ENCODE measurements at places on chromosomes 7 and 10. TPM values are rescaled to one million over a fixed set of nuclear protein-coding genes. Genes with fewer than 3 reads are reported as not detected.

The IMMP2L gene
- total RNA-seq, result 12.0 TPM

- DNase-seq, result no peak
- H3K27ac ChIP-seq, result no peak overlapping the region
- H3K4me3 ChIP-seq, result no peak overlapping the region
- no peaks in the 10 kb centered on the region for H3K36me3 ChIP-seq
- H3K4me1 ChIP-seq, result no peaks in the 10 kb centered on the region
- no peaks in the 10 kb centered on the region for H3K27me3 ChIP-seq
These were observed 52.0 kb downstream of the ABCC2 start for GRCh38 chr10:99834410-99834809.

DNA sequence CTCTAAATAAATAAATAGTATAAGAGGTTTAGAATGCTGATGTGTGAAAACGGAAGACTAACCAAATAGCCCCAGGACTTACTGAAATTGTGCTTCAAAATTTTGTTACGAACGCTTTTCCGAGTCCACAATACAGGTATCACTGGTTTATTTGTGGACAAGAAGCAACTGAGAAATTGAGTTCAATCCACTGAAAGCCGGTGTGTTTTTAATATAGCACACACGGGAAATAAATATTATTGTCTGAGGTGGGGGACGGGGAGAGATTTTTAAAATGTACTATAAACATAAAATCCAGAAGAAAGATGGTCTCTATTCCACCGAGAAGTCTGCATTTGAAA, 598 bp downstream of the SLC16A12 start:
- H3K4me3 ChIP-seq, result peak overlapping the region; percentile 58
- H3K27ac ChIP-seq, result peak overlapping the region; percentile 48
- peaks cover 20% of the 10 kb centered on the region for H3K4me1 ChIP-seq
- H3K36me3 ChIP-seq, result no peaks in the 10 kb centered on the region
- H3K27me3 ChIP-seq, result peaks cover 41% of the 10 kb centered on the region

The ENTPD1 gene
- total RNA-seq, result 30.3 TPM

GRCh38 chr7:26526265-26526587, 234.6 kb downstream of the SNX10 start:
- no peaks in the 10 kb centered on the region for H3K36me3 ChIP-seq
- DNase-seq, result no peak
- H3K27me3 ChIP-seq, result no peaks in the 10 kb centered on the region
- H3K27ac ChIP-seq, result no peak overlapping the region
- no peak overlapping the region for H3K4me3 ChIP-seq

DNA sequence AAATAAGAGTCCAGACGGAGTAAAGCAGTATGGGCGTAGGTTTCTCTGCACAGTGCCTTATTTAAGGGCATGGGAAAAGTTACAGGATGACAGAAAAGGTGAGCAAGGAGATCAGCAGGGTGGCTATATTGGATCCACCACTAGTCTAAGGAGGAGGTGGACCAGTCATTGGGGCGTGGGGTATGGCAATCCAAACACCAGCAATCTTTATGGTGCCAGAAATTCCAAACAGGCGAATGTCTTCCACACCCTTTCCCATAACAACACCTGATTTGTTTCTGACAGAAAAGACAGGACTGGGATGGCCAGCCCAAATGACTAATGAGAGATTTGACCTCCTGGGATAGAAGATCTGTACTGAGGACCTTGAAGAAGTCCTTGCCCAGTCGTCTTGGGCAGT, 181.8 kb upstream of the MBL2 start:
- H3K27ac ChIP-seq, result no peak overlapping the region
- H3K4me3 ChIP-seq, result no peak overlapping the region
- no peaks in the 10 kb centered on the region for H3K36me3 ChIP-seq
- no peaks in the 10 kb centered on the region for H3K4me1 ChIP-seq

GRCh38 chr7:29102558-29103151, 43.7 kb downstream of the CPVL start:
- no peaks in the 10 kb centered on the region for H3K27me3 ChIP-seq
- peaks cover 16% of the 10 kb centered on the region for H3K4me1 ChIP-seq
- H3K36me3 ChIP-seq, result no peaks in the 10 kb centered on the region

The SAMD8 gene
- 28.0 TPM for total RNA-seq

Data from esophagus muscularis mucosa (tissue), 4 donors.